Fibroblast of skin of left quadriceps (primary cell): ENCODE measurements at places on chromosomes 7 and 10.

GRCh38 chr10:69960988-69961880 lies 91.4 kb upstream of the MACROH2A2 start:
- no peak for DNase-seq

DNA sequence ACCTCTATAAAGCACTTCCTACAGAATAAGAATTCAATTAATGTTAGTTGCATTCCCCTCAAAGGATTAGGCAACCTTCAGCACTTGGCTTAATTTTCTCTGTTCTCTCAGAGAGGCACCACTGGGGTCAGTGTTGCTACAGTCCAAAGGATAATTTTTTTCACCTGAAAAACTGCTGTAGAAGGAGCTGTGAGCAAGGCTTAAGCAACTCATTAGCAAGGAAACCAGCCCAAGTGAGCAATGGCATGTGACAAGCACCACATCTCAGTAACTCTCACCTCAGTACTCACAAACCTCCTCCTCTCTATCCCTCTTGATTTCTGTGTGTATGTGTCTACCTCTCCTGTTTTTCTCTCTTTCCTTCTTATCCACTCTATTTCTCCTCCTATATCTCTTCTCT lies 55.9 kb downstream of the DGKI start:
- DNase-seq = no peak

DNA sequence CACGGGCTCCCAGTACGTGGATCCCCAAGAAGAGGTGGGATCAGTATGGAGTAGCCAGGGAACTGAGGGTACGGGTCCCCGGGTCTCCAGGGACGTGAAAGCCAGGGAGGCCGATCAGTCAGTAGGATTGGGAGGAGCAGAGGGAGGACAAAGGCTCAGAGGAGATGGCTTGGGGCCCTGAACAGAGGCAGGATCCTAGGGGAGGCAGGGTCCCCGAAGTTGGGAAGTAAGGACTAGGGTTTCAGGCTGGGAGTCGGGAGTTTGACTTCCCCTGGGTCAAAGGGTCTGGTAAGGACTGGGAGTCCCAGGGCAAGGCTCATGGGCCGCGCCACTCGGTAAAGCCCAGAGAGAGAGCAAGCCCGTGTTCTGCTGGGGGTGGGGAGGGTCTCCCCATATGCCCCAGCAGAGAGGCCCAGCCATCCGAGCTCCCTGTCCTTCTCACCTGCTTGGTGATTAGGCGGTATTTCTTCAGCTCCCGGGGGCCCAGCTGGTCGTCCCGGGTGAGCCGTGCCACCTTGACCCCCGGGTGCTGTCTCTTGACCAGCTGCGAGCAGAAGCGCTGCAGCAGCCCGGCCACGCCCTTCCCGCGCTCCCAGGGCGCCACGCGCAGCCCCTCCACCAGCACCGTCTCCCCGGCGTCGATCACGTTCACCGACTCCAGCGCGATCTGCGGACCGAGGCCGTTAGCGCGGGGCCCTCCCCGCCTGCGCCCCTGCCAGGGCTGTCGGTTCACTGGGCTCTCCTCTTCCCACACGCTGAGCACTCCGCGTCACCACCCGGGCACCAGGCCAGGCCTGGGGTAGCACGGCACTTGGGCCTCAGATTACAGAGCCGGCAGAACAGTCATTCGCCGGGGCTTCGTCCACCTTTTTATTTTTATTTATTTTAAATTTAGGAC lies 7.0 kb downstream of the NAT16 start:
- no peak for DNase-seq

- no peak for DNase-seq
Observed at GRCh38 chr7:150846291-150847115, 5.8 kb upstream of the AOC1 start.

GRCh38 chr10:19826712-19827111 lies 10.5 kb downstream of the PLXDC2 start:
- no peak for DNase-seq

GRCh38 chr7:29288181-29289091 lies 93.9 kb downstream of the CHN2 start:
- peak; percentile 44 for DNase-seq

- DNase-seq = no peak
Observed at GRCh38 chr7:56537952-56538351, 421.7 kb upstream of the NUPR2 start.

GRCh38 chr7:37732888-37733287 lies 49.3 kb downstream of the GPR141 start:
- DNase-seq = no peak

DNA sequence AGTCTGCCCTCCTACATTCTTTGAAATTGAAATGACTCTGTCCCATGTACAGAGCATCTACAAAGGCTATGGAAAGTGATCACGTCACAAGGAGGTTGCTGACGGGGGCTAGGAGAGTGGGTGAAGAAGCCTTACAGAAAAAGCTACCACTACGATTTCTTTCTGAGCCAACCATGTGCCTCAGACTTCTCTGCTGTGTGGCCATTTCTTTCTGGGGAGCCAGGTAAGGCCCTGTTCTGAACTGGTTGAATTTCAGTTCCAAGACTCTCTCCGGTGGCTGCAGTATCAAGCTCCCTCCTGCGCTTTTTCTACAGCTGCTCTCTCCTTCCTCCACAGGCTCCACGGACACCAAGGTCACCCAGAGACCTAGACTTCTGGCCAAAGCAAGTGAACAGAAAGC lies 112.5 kb upstream of the PRSS1 start:
- DNase-seq = no peak

- no peak for DNase-seq
Observed at GRCh38 chr7:117673367-117673766, 193.5 kb downstream of the CFTR start.

DNA sequence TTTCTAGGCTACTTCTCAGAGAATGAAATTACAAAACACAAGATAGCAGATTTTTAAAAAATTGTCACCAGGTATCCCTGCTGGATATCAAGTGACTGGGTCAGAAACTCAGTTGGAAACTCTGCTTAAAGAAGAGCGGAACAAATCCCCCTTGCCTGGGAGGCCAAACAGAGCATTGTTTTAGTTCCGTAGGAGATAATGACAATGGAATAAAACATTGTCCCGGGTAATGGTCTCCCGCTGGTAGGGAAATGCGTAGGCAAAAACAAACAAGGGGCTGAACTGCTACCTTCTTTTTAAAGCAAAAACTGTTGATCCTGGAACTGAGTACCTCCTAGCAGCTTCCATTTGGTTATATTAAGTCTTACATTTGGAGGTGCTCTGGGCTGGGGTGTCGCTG lies 21.3 kb upstream of the VAX1 start:
- DNase-seq = no peak

GRCh38 chr7:17651863-17652385 lies 288.4 kb downstream of the SNX13 start:
- peak; percentile 92 for DNase-seq

- DNase-seq = no peak
Observed at GRCh38 chr10:63522995-63523394, 1.8 kb downstream of the REEP3 start.

- no peak for DNase-seq
Observed at GRCh38 chr7:10257438-10257837, 716.2 kb upstream of the PHF14 start.

GRCh38 chr7:116164552-116165306 lies 45.6 kb upstream of the TES start:
- DNase-seq = no peak

- no peak for DNase-seq
Observed at GRCh38 chr10:34063592-34063991, 729.1 kb upstream of the NRP1 start.

GRCh38 chr10:71810048-71810750 lies 36.9 kb upstream of the VSIR start:
- DNase-seq = no peak

- no peak for DNase-seq
Observed at GRCh38 chr7:127810696-127811660, 159.0 kb downstream of the SND1 start.

DNA sequence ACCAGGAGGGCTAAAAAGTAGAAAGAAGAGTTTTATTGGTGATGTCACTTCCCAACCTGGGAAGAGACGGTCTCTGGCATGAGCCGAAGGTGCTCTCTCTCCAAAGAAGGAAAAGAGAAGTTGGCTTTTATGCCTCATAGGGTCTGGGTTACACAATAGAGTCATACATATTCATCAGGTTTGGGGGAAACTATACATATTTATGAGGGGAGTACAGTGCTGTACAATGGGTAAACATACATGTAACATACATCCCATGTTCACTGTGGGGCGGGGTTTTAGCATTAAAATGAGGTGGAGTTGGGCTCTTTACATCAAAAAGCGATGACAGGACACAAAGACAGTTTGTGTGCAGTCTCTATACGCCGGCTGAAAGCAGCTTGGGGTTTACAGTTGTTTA lies 701.7 kb downstream of the TYW1 start:
- no peak for DNase-seq

GRCh38 chr7:84744385-84744784 lies 442.5 kb downstream of the SEMA3D start:
- DNase-seq = no peak

DNA sequence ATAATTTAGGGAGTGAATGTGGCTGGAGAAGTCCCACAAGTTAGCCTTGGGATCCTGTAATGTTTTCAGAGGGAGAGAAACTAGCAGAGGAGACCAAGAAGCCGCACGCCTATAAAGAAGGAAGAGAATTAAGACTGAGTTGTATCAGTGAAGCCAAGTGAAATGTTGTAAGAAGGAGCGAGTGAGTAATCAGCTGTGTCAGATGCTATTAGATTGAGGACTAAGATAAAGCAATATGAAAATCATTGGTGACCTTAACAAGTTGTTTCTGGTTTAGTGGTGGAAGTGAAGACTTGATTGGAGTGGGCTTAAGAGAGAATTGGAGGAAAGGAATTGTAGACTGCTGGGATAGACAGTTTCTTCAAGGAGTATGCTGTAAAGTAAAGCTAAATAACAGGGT lies 8.8 kb downstream of the CCSER2 start:
- DNase-seq = no peak

DNA sequence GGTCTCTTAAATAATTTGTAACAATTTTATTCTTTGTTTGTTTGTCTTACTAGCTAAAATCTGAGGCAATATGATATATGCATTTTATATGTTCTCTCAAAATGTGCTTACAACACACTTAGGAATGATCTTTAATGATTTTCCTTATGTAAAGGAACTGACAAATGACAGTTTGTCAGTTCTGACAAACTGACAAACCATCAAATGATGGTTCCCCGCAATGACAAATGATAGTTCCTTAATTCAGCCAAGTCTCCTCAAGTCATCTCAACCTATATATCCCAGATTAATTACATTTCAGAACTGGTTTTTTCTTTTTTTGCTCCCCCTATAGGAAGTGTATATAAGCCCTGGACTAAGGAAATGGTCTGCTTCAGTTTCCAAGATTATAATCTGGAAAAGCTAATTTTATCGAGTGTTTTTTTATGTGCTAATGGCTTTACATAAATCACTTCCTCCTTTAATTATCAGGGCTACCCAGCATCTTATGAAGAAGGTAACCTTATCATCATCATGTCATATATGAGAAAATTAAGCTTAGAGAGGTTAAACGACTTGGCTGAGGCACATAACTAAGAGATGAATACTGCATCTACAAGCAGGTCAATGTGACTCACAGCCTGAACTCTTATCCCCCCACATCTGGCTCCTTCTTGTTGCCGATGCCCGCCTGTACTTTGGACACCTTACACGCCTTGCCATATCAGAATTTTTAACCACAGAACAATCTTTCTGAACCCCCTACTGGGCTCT lies 75.1 kb downstream of the RELN start:
- no peak for DNase-seq

GRCh38 chr10:97843281-97843671 lies 6.4 kb upstream of the GOLGA7B start:
- no peak for DNase-seq

DNA sequence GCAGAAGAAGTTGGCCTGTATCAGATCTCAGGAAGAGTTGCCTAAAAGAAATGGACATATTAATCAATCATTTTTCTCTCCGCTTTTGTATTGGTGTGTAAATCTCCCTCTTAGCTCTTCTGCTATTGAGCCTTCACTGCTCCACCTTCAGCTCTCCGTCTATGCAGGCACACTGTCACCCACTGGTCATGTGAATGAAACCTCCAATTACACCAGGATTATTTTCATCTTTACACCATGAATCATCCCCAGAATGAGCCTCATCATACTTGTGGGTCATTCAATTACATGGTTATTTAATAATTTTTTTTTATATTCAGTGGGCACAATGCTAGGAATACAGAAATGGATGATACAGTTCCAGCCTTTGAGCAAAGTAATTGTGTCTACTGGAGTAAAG lies 92.6 kb downstream of the LRRC4 start:
- DNase-seq = peak; percentile 51

- DNase-seq = no peak
Observed at GRCh38 chr10:106493226-106493625, 671.3 kb downstream of the SORCS1 start.

DNA sequence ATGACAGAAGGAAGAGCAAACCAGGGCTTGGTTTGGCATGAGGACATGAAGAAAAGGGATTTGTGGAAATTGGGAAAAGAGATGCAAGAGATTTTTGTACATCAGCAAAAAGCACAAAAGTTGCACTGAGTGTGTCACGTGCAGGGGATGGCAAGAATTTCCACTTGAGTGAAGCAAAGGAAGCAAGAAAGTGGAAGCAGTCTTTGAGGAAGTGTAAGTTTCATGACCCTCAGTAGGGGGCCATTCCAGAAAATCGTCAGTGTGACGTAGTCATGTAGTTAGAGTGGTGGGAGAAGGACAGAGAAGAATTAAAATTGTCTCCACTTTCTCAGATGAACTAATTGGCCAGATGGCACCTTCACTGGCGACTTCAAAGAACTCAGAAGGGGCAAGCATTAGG lies 123.3 kb upstream of the FZD1 start:
- DNase-seq = no peak

- DNase-seq = no peak
Observed at GRCh38 chr7:114922026-114922651, at the start of gene MDFIC. MDFIC (plus strand) TSS chr7:114922094; CDS start chr7:114923034, 940 bp downstream.

- DNase-seq = no peak
Observed at GRCh38 chr7:116897661-116898060, 35.3 kb downstream of the CAPZA2 start.

GRCh38 chr10:33273295-33274002 lies 61.0 kb downstream of the NRP1 start:
- peak; percentile 84 for DNase-seq

- no peak for DNase-seq
Observed at GRCh38 chr7:20191391-20191869, 25.8 kb downstream of the MACC1 start.

DNA sequence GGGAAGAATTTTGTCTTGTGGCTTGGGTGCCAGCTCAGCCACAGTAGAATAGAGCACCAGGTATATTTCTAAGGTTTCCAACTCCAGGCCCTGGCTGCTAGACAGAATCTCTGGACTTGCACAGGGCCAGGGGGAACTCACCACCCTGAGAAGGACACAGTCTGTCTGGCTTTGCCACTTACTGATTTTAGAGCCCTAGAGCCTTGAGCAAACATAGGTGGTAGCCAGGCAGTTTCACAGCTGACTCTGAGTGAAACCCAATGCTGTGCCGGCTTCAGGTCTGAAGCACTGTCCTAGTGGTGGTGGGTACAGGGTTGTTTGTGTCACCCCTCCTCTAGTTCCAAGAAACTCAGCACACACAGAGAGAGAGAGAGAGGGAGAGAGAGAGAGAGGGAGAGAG lies 81.6 kb downstream of the TES start:
- no peak for DNase-seq
